ENCODE measurements at places on chromosomes 4 and X.

DNA sequence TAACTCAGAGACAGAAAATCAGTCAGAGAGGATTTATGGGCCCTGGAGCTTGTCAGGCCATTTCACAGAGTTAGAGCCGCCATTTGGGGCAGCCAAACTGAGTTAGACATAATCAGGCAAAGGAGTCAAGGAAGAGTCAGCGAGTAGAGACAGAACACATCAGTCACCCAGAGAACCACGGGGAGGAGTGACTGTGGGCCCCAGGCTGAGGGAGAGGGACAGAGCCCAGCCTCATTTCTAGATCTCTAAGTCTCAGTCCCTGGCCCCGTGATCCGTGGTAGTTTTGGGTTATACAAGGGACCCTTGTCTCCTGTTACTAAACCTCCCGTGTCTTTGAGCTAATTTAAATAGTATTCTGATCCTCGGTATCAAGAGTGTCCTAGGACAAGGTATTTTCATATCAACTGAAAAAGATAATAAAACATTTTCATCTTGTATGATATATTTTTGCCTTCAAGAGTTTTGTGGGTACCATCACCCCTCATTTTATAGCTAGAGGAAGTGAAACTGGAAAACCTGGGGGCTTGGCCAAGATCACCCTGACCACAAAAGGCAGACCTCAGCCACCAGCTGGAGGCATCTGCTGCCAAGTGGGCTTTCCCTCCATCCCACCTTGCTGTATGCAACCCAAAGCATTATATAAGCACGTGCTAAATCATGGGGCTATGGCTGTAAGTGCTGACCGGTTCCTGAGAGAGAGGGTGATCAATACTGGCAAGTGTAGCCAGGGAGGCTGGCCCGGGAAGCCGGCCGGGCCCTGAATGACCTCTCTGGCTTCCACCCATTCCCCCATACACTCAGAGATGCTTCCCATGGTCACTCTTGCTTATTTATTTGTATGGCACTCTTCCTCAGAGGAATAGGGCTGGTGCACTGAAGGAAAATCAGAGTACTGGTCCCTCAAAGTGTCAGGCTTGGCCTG is 204.1 kb downstream of the BCOR start:
- no peak for DNase-seq

GRCh38 chr4:7352486-7352885 is 82.2 kb downstream of the PSAPL1 start:
- DNase-seq, result no peak

DNA sequence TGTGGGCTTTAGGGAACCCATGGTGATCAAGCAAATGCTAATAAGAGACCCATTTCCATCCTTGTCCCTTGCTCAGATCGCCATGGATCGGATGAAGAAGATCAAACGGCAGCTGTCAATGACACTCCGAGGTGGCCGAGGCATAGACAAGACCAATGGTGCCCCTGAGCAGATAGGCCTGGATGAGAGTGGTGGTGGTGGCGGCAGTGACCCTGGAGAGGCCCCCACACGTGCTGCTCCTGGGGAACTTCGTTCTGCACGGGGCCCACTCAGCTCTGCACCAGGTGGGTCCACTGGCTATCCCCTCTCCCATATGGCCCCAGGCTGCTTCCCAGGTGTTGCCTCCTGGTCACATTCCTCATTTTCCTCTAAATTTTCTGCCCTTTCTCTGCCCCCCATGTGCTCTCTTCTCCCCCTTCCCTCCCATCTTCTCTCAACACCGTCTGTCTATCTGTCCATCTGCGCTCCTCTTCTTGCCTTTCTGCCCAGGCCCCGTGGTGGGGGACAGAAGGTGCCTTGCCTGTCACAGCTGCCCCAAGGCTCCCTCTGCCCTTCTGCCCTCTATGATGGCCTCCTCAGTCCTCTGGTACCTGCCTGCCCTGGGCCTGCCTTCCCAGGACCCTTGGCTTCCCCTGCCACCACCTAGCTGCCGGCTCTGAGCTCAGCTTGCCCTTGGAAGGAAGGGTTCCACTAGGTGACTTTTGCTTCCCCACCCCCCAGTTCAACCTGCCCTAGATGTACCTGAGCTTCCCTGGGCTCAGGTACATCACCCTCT is 5.2 kb downstream of the CDK16 start:
- no peak for DNase-seq

DNA sequence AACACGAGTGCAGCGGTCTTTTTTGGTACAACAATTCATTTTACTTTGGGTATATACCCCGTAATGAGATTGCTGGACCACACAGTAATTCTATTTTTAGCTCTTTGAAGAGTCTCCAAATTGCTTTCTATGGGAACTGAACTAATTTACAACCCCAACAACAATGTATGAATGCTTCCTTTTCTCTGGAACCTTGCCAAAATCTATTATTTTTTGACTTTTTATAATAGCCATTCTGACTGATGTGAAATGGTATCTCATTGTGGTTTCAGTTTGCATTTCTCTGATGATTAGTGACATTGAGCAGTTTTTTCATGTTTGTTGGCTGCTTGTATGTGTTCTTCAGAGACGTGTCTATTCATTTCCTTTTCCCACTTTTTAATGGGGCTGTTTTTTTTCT is 240.8 kb downstream of the STK32B start:
- no peak for DNase-seq

- no peak for DNase-seq
These were observed 1672.3 kb downstream of the ARAP2 start for GRCh38 chr4:34572026-34572425.

DNA sequence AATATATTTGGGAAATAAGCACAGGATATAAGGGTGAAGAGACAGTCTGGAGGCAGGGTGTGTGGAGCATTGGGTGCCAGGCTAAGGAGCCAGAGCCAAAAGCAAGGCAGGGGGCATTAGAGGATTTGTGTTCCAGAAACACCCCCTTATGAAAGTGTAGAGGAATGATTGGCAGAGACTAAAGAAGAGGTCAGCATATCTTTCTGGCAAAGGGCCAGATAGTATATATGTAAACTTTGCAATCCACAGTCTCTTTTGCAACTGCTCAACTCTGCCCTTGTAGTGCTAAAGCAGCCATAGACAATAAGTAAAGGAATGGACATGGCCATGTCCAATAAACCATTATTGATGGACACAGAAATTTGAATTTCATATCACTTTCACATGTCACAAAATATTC is 3.6 kb upstream of the SLC9A6 start:
- DNase-seq, result no peak

DNA sequence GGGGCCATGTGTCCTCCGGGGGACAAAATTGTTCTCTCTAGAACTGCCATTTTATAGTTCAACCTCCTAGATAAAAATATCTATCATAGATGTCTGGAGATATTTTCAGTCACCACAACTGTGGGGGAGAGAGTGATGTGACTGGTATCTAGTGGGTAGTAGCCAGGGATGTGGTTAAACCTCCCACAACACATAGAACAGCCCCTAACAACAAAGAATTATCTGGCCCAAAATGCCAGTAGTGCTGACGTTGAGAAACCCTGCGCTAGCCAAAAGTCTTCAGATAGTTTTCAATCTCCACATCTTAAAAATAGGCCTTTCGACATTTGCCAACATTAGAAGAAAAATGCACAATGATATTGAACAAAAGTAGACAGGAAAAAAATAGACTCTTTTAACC is 19.0 kb upstream of the SUPT20HL2 start:
- DNase-seq, result no peak

GRCh38 chr4:165810726-165811125 is 62.3 kb upstream of the TLL1 start:
- DNase-seq, result no peak

GRCh38 chrX:54177306-54177705 is 5.7 kb downstream of the FAM120C start:
- DNase-seq, result no peak

- DNase-seq, result peak; percentile 27
These were observed 2.3 kb downstream of the DUSP9 start for GRCh38 chrX:153649178-153649914.

GRCh38 chrX:136714626-136715599 is 65.8 kb downstream of the ARHGEF6 start:
- no peak for DNase-seq

GRCh38 chr4:83738895-83739294 is 203.0 kb downstream of the GPAT3 start:
- DNase-seq, result no peak

All from activated CD8-positive, alpha-beta memory T cell treated with anti-CD3 and anti-CD28 coated beads, Interleukin-2, amount 50 U/mL, for 4 hours (primary cell).